CD4-positive, alpha-beta T cell treated with Interleukin-6 at 100 ng/mL for 8 hours (primary cell): ENCODE measurements at places on chromosomes 1 and 21.

GRCh38 chr1:97660431-97661105 is 260.3 kb downstream of the DPYD start:
- no peak for DNase-seq

DNA sequence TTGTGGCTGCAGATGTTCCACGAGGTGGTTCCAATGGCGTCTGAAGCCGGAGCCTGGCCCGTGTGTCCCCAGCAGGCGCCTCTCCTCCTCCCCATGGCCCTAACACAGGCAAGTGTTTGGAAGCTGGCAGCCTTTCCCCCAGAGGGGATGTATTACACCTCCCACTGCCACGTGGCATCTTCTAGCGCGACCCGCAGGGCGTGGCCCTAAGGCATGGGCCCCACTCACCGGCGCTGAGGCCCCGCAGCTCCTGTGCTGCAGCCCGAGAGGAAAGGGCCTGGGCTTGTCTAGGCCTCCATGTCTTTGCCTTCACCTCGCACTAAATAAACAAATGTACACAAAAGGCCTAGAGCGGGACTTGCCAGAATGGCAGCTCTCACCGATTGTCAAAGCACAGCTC is 37.9 kb downstream of the SLC66A1 start:
- DNase-seq: no peak

DNA sequence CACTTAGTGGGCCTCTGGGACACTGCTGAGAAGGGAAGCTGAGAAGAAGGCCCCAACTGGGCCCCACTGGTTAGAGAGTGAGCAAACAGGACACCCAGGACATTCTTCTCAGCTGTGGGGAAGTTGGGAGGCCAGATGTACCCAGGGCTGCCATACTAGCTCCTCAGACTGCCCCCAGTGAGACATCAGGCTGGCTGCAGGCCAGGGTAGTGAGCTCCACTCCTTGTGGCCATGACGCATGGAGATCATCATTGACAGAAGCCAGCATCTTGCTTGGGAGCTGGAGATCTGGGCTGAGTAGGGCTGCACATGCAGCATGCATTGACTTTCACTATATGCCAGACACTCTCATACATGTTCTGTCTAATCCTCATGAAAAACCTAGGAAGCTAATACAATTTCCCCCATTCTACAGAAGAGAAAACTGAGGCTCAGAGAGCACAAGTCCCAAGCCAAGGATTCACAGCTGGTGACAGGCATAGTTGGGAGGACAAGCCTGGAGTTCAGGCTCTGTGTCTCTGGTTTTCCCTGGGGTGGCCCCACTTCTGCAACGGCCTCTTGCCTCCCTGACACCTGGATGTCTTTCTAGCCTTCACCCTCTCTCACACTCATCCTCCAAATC is 24.1 kb upstream of the MYCL start:
- no peak for DNase-seq

- no peak for DNase-seq
These were observed 28.4 kb downstream of the PPP2R5A start for GRCh38 chr1:212313616-212314015.

- no peak for DNase-seq
These were observed 218.0 kb downstream of the GRIK3 start for GRCh38 chr1:36816348-36816747.

DNA sequence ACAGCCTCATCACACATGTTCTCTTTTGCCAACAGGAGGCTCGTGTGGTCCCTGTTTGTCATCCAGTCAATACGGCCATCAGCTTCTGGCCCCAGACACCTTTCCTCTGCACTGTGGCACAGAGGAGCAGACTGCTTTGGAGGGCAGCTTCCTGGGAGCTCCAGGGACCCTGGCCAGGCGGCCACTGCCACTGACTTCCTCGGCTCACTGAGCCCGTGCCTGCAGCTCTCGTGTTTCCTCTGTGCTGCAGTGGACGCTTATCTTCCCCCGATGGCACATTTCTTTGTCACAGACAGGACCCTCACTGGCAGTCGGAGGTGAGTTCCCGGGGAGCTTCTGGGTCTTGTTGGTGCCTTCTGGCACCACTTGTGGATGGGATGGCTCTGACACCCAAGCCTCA is 67.0 kb upstream of the DIRAS3 start:
- no peak for DNase-seq

GRCh38 chr1:52613636-52614373 is 11.6 kb downstream of the GPX7 start:
- DNase-seq: no peak

GRCh38 chr1:171643156-171643555 is 9.3 kb downstream of the MYOC start:
- no peak for DNase-seq

DNA sequence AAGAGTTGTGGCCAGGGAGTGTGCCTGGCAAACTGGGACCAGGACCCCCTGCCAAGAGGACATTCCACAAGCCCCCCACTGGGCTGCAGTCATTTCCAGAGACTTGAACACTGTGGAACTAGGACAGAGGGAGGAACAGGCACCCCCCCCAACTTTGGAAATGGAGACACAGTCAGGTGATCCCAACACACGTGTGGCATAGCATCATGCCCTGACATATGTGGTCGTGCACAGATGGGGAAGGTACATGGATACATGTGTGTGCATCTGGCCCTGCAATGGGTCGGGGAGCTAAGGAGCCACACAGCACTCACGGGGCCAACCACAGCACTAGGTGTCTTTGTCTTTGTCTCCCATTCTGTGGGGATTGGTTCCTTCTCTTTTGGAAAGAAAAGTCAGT is 6.6 kb upstream of the TFF3 start:
- no peak for DNase-seq

GRCh38 chr1:218785928-218786327 is 387.8 kb upstream of the LYPLAL1 start:
- DNase-seq: no peak

DNA sequence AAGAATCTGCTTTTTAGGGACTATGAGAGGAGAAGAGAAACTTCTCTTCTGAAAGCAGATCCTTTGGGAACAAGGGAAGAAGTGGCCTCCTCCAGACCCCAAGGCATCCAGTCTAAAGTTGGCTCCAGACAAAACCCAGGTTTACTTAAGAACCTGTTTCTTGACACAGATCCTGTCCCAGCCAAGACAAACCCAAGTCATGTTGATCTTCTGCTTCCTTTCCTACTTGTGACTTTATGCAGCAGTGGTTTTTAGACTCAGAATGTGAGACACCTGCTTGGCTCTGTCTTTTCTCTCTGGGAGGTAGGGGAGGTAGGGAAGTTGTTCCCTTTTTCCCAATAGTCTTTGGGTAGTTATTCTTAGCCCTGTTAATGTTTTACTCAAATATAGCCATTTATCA is 38.3 kb downstream of the ELAPOR1 start:
- no peak for DNase-seq

DNA sequence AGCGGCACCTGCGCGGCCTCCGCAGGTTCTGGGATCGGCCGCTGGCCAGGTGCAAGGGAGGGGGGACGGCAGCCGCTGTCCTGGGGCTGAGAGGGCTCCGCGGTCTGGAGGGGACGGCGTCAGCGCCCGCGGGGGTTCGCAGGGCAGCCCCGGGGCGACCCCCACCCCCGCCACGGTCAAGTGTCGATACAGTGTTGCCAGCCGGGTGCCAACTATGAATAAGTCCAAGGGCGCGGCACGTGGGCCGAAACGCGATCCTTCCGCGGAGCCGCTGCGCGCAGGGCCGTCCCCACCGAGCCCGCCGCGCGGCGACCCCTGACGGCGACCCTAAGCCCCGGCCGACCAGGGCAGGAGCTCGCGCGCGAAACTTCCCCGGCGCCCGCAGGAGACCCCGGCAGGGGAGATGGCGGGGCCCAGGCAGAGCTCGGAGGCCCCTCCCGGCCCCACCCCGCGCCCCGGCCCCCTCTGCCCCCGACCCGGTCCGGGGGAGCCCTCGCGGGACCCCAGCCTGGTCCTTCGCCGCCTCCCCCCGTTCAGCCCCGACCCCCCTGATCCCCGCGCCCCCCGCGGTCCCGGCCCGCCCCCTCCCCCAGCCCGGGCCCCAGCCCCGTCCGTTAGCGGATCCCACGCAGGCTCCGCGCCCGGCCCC is 586 bp upstream of the AGPAT3 start:
- peak; percentile 18 for DNase-seq

DNA sequence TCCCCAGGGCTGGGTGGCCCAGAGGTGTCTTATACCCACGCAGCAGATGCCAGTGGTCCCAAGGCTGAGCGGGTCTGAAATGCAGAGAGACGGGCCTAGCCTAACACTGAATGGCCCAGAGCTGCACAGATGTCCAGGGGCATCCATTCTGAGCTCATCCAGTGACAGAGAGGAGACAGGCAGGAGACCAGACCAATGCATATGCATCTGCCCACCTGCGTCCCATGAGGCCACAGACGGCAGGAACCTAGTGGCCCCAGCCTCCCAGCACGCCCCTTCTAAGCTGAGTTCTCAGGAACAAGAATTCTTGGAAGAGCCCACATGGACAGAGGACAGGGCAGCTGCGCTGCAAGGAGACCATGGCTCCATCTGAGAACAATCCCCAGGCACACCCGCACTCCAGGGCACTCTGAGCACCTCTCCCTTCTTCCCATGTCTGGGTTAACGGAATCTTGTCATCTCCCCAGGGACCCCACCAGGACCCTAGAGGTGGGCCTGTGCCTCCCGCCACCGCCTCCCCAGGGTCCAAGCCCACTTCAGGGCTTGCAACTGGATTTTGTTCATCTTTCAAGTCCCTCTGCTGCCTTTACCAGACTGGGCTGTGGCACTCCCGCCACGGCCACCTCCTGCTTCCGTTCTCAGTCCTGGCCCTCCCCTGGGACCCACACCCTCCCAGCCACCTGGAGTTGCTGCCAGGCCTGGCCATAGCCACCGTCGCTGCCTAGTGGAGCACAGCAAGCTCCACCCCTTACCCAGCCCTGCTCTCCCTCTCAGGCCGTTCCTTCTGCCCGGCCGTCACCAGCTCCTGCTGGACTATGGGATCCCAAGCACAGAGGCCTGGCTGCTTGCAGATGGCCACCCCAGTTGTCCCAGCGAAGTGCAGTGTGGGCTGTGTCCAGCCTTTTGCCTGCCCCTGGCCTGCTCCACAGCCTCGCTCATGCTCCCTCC is 3.3 kb downstream of the WNT3A start:
- no peak for DNase-seq
